ENCODE measurements at places on chromosomes 6 and 20.

DNA sequence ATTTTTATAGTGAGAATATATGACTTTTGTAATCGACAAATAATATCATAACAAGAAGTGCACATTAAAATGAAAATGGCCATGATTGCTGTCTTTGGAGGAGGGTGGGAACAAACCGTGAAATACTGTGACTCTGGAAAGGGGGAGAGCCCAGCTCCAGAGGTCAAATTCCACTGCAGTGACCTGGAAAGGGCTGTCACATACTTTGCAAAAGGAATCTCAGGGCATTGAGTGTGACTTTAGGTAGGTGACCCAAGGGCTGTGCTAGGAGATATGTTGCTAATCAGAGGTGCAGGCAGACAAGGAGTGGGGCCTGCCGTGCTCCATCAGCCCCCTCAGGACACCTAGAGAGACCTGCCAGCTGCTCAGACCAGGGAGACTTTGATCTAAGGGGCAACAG lies 28.1 kb upstream of the BMP7 start:
- no peak for DNase-seq

- DNase-seq: no peak
Observed at GRCh38 chr6:116761779-116762178, 3.7 kb downstream of the FAM162B start.

- DNase-seq: no peak
Observed at GRCh38 chr6:170031684-170032121, 259.2 kb downstream of the DLL1 start.

DNA sequence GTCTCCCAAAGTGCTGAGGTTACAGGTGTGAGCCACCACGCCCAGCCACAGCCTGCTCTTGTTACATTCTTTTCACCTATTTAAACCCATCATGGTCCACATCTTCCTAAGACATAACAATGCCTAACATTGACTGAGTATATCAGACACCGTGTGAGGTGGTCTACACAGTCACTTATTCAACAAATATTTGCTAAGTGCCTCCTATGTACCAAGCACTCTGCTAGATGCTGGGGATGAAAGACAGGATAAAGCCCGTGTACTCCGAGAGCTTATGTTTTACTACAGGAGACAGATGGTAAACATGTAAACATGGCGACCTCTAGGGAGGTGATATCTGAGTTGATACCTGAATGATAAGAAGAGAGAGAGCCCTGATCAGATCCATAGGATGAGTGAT lies 12.7 kb downstream of the BCL2L1 start:
- no peak for DNase-seq

- DNase-seq: no peak
Observed at GRCh38 chr20:15440049-15440820, 1102.8 kb upstream of the FLRT3 start.

Data from stimulated activated naive CD8-positive, alpha-beta T cell treated with anti-CD3 and anti-CD28 coated beads, Interleukin-15, amount 100 ng/mL, for 72 hours (primary cell).